ENCODE measurements at places on chromosomes 13 and 19.

DNA sequence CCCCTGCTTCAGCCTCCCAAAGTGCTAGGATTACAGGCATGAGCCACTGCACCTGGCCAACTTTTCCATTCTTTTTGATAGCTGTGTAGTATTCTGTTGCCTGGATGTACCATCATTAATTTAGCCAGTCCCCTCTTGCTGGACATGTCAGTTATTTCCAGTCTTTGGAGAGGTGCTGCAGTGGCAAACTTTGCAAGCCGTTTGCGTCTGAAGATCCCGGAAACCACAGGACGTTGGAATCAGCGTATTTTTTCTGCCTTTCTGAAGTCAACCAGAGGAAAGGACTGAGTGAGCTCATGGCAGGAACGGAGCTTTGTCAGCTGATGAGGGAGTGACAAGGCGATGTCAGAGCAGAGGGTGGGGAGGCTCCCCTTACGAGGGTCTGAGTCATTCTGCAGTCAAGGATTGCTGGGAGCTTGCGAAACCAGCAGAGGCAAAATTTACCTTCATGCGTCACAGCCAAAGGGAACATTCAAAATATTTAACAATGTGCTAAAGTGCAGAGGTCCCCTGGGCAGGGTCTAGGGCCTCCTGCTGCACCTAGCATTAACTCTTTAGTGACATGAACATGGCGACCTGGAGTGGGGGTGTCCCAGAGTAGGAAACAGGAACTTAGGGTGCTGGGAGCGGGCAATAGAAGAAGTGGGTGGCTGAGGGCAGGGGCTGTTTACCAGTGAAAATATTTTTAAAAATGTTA lies 5.6 kb downstream of the C5AR1 start:
- no peak for DNase-seq

GRCh38 chr13:74560325-74560724 lies 426.1 kb upstream of the KLF12 start:
- DNase-seq, result no peak

DNA sequence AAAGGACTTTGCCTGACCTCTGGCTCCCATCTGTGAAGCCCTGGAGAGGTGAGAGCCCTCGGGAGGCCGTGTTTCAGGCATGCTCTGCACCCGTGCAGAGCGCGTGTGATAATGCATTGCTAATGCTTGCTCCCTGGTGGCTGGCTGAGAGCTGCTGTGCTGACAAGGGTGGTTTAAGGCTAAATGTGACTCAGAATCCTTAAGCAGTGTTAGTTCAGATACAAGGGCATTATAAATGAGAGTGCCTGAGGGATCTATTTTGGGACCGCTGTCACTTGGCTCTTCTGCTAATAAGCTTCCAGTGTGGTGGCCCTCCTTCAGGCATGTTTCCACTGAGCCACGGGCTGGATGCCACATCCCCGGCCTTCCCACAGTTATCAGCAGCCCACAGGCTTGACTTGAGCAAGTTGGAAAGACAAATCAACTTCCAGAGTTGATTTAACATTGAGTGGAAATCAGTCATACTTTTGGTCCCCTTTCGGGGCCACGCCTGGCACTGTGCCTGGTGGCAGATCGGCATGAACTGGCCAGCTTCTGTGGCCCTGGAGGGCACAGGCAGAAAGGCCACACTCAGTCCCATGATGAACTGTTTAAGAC lies 17.0 kb downstream of the ALOX5AP start:
- peak; percentile 39 for DNase-seq

DNA sequence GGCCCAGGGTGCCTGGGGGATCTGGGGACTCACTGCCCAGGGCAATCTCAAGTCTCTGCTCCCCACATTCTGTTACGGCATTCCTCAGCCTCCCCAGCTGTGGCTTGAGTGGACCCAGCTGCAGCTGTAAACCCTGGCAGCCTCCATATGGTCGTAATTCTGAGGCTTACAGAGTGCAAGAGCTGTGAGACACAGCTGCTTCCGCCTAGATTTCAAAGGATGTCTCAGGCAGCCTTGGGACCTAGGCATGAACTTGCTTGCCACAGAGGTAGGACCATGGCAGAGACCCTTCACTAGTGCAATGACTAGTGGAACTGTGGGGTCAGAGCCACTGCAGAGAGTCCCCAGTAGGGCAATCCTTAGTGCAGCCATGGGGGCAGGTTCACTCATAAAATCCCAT lies 297.5 kb downstream of the ENOX1 start:
- DNase-seq, result peak; percentile 15

GRCh38 chr13:46541210-46541609 lies 11.8 kb upstream of the LRCH1 start:
- DNase-seq, result no peak
